AG09319 (cell line): ENCODE measurements at places on chromosomes 5 and 9.
A peak's percentile ranks its signal among the peaks of the same experiment; 100 is the strongest.

DNA sequence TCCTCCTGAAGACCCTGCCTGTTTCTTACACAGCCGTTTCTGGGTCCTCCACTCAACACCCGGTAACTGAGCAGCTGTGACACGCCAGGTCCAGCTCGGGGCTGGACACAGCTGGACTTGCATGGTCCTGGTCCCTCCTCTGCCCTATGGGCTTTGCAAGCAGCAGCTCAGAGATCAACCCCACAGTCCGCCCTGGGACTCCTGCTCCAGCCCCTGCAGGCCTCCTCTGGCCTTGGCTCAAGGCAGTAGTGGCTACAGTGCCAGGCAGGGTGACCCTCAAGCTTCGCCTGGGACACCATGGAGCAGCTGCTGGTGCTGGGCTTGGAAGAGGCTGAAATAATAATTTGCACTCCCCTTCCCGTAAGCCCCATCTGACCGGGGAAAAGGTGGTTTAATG, 66.1 kb upstream of the OLFM1 start:
- DNase-seq = no peak

- peak; percentile 36 for DNase-seq
These were observed 198.8 kb upstream of the EFNA5 start for GRCh38 chr5:107869438-107870115.

DNA sequence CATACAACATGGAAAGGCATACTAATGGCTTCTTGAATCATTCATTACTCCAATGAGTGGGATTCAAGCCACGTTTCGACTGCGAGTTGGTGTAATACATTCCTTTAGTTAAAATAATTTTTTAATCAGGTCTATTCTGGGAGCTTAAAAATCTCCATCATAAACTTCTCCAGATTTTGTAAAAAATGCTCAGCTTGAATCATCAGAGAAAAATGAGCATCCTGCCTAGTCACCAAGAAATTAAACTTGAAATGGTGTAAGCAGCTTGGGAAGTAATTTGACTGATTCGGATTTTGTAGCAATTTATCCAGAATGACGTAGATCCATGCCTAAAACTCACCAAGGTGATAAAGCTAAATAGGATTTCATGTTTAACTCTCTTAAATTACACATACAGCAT, 165.7 kb downstream of the SLCO4C1 start:
- no peak for DNase-seq

DNA sequence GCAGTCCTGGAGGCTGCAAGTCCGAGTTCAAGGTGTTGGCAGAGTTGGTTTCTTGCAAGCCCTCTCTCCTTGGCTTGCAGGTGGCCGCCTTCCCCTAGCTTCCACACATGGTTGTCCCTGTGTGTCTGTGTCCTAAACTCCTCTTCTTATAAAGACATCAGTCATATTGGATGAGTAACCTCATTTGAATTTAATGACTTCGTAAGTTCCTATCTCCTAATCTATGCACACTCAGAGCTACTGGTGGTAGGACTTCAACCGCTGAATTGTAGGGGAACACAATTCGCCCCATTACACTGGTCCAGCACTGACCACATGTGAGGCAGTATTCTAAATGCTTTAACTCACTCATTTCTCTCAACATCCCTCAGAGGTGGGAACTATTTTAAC, 25.9 kb upstream of the ADAMTS2 start:
- DNase-seq = no peak

GRCh38 chr5:138884554-138884953, 9.4 kb upstream of the LRRTM2 start:
- no peak for DNase-seq

GRCh38 chr9:126531035-126531571, 82.6 kb upstream of the LMX1B start:
- DNase-seq = no peak

- no peak for DNase-seq
These were observed 212.4 kb upstream of the MEF2C start for GRCh38 chr5:89095341-89095740.

DNA sequence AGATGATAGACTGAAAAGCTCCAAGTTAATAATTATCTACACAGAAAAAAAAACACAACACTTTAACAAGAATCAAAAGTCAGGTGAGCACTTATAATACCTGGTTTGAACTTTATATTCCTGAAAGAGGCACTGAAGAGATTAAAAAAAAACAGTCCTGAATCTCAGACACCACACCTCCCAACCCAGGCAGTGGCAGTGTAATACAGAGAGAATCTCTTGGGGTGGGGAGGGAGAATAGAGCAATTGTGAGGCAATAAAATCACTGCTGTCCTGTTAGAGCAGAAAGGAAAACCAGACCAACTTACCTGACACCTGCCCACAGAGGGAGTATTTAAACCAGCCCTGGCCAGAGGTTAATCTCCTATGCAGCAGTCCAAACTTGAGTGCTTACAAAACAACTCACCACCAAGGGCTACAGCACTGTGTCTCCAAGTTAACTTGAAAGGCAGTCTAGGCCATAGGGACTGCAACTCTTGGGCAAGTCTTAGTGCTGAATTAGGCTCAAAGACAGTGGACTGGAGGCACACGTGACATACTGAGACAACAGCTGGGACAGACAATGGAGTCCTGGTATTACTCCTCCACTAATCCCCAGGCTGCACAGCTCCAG, 54.2 kb downstream of the SLCO4C1 start:
- DNase-seq = no peak

- DNase-seq = no peak
These were observed 9.4 kb downstream of the FLT4 start for GRCh38 chr5:180639741-180640610.

GRCh38 chr9:30411571-30411970, 1972.9 kb upstream of the ACO1 start:
- no peak for DNase-seq

DNA sequence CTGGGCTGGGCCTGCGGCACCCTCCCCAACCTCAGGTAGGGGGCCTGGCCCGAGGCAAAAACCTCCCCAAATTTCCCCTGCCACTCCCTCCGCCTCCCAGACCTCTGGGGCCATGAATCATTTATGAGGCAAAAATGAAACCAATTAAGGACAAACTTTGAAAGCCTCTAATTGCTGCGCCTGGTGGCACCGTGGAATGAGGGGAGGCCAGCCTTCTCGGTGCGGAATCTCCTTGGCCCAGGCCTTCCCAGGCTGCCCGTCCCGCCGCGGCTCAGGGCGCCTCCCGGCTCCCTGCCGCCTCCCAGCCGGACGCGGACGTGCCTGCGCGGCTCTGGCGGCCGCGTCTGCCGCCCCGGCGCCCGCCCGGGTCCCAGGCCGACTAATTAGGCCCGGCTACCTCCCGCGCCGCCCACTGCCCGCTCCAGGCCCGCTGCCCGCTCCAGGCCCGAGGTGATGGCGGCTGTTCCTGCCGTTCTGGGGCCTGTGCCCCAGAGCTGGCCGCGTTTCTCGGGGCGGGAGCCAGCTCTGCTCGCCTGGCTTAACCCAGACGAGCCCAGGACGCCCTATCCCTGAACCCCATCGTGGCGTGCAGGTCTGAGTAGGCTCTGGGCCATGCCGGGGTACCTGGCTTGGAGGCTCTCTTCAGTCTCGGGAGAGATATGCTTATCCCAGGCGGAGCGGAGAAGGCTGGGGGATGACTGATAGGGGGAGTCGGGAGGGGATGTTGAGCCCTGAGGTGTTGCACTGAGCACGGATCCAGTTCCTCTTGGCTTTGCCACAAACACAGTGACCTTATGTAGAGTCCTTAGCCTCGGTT, 20.1 kb downstream of the CXXC5 start:
- no peak for DNase-seq

DNA sequence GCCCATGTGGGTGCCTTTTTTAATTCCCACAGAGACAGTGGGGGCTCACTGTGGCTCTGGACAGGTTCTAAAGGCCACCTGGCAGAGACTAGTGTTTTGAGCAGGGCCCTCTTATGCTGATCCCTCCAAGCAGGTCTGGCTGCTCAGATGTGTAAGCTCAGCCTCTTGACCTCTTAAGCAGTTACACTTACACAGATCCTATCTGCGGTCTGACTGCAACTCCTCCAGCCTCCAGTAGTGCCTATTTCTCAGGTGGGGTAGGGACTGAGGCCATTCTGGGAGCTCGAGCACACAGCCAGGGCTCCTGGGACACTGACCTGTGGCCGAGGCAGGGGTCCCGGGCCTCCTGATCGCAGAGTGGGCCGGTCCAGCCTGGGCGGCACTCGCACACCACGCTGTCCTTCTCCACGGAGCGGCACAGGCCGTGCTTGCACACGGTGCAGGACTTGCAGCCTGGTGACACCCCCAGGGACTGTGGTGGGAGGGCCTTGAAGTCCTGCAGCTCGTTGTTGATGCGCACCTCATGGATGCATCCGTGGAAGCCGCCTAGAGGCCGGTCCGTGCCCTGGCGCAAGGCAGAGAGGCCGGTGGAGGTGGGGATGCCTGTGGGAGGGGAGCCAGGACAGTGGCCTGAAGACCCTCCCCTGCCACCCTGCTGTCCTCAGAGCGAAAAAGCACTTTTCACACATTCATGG, 91.9 kb upstream of the PANK3 start:
- no peak for DNase-seq

DNA sequence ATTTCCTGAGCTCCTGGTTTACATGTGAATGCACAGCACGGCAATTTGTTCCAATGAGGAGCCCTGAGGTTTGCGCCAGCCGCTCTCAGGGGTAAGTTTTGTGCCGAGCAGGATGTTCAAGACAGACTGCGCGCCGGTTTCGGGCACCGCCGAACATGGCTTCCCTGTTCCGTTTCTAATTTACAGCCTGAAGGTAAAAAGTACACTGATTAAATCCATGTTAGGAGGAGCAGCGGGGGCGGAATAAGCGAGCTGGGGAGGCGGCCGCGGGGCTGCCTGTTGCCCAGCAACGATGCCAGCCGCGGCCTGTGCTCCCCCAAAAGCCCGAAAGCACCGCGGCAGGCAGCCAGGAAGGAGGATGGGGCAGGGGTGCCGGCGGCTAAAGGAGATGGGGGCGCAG, 6.4 kb downstream of the SOWAHA start:
- no peak for DNase-seq

- DNase-seq = no peak
These were observed 28.7 kb upstream of the TIMD4 start for GRCh38 chr5:156991714-156992113.

DNA sequence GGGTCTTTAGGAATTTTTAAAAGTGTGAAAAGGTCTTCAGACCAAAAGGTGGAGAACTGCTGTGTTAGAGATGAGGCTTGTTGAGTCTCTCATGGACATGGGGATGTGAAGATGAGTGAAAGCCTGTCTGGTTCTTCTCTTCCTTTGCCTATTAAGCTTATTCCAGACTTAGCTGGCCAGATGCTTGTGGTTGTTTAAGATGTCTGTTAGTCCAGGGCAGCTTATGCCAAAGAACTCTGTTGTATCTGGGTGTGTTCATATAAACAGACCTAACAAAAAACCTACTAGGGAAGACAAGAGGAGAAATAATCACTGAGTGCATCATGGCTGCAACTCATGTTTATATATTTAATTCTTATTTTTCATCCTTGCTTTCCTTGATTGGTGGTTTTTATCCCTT, 57.5 kb upstream of the NCS1 start:
- no peak for DNase-seq

GRCh38 chr5:119833176-119833575, 203.8 kb downstream of the FAM170A start:
- DNase-seq = no peak

DNA sequence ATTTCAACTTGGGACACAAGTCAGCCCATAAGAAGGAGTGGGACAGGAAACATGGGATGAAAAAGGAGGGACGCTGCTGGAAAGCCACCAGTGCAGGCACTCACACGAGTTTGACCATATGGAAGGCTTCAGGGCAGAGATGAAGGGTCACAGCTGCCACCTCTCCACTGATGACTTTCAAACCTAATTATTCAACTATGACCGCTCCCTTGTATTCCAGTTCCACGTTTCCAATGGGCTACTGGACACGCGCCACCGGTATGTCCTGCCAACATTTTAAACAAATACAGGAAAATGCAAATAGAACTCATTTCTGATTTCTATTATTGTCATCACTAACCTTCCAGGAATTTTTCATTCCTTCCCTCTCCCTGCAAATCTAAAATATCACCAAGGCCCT, 134.7 kb downstream of the SLC1A3 start:
- no peak for DNase-seq

GRCh38 chr5:52692039-52692438, 95.7 kb upstream of the ITGA1 start:
- DNase-seq = no peak

DNA sequence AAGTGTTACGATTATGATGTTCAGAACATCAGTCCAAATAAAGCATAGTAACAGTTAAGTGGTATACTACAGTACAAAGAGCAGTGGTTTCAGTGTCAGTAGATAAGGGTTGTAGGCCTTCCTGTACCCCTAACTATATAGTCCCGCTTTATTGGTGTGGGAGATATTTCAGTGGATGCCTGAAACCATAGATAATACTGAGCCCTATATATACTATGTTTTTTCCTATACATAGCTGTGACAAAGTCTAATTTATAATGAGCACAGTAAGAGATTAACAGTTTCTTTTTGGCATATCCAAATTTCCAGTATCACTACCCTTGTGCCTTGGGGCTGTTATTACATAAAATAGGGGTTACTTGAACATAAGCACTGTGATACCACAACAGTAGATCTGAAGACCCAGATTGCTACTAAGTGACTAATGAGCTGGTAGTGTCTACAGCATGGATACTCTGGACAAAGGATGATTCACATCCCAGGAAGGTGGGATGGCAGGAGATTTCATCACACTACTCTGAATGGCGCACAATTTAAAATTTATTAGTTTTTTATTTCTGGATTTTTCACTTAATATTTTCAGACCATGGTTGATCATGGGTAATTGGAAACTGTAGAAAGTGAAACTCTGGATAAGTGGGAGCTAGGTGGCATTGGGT, 119.3 kb downstream of the RPS23 start:
- no peak for DNase-seq

DNA sequence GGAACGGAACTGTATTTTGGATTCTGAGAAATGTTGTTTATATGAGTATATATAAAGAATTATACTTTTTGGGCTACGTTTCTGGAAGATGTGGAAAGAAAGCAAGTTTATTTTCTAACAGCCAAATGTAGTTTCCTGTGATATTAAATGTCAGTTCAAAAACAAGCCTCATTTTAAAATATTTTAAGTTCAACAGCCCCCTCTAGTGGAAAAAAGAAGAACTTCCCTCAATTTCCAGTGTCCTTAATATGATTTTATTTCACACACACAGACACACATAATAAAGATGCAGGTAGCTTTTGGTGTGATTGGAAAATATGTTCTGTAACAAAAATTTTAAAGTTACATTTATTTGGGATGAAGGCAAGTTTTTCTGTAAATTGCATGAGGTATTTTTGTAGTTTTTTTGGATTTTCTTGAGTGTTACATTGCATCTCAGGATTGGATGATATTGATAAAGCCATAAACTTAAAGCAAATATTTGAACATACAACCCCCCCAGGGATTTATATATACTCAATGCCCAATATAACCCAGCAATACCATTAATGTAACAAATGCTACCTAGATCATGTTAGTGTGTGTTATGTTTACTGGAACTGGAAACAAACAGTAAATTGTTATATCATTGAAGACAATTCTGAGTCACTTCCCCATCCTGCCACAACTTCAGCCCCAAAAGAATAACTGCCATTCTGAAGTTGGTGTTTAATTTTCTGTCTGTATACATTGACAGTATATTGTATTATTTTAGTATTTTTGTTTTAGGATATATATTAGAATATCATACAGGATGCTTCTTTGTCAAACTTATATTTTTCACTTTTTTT, 54.0 kb downstream of the CCDC171 start:
- DNase-seq = no peak

GRCh38 chr5:117433818-117434217, 859.2 kb upstream of the SEMA6A start:
- DNase-seq = no peak

- DNase-seq = no peak
These were observed 19.0 kb upstream of the LHFPL2 start for GRCh38 chr5:78667461-78668103.

- no peak for DNase-seq
These were observed 166.0 kb upstream of the RGS7BP start for GRCh38 chr5:64339769-64340168.

GRCh38 chr5:139964994-139965565, 78.0 kb downstream of the NRG2 start:
- no peak for DNase-seq
